Non-pigmented ciliary epithelial cell (primary cell): ENCODE measurements at places on chromosomes 3 and 15.

GRCh38 chr15:91444656-91445055 is 344.6 kb downstream of the SV2B start:
- DNase-seq, result no peak

DNA sequence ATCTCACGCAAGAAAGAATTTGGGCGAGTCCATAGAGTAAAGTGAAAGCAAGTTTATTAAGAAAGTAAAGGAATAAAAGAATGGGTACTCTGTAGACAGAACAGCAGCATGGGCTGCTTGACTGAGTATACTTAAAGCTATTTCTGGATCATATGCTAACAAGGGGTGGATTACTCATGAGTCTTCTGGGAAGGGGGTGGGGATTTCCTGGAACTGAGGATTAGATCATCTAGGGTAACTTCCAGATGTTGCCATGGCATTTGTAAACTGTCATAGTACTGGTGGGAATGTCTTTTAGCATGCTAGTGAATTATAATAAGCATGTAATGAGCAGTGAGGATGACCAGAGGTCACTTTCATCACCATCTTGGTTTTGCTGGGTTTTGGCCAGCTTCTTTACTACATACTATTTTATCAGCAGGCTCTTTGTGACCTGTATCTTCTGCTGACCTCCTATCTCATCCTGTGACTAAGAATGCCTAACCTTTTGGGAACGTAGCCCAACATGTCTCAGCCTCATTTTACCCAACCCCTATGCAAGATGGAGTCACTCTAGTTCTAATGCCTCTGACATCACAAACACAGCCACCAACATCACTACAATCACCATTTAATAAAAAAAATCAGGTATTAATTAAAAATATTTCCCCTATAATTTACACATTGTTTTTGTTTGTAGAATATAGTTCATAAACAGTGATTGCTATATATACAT is 890.7 kb upstream of the EPHA6 start:
- DNase-seq, result peak; percentile 82

GRCh38 chr15:62901909-62902546 is 140.5 kb upstream of the TPM1 start:
- no peak for DNase-seq

DNA sequence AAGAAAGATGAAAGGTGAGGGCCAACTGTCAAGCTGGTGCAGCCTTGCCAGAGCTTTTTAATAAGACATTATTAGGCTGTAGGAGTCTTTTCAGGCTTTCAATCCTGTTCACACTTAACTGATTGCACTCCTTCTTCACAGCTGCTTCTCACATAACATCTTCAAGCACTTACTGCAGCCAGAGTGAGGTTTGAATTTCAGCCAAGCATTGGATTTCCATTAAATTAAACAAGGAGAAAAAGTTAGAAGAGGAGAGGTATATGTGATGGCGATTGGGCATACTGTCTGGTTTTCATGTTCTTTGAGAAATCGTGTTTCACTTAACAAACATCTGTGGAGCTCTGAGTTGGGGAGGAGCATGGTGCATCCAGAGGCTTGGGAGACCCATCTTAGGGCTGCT is 392.8 kb upstream of the LRRC3B start:
- DNase-seq, result no peak

DNA sequence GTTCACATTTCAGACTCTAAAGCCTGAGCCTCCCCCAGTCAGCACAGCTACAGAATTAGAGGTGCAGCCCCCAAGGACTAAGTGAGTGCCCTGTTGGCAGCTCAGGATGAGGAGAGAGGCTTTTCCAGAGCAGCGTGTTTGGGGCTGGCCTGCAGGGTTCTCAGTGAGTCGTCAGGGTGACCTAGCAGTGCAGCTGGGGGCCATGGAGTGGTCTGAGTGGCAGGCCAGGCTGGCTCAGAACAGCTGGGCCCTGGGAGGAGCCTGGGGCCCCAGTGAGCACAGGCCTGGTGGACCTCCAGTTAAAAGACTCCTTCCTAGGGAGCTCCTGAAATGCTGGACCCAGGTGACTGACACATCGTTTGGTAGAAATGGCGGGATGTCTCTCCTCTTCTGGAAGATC is 108.3 kb downstream of the SLC49A4 start:
- DNase-seq, result no peak

DNA sequence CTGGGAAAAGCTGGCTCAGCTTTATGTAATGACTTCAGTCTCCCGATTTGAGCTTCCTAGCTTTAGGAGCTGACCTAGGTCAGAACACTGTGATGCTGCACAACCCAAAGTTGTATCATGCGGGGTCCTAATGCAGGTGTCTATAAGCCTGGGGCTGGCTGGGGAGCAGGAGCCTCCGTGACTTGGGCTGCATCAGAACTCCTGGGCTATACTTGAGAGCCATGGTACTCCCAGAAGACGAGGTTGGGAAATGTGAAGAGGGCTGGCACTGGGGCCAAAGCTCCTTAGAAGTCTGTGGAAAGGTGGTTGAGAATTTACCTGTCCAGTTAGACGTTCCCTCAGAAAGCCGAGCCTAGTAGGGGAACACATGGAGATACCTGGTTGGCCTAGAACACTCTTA is 57.0 kb downstream of the BSN start:
- DNase-seq, result no peak

DNA sequence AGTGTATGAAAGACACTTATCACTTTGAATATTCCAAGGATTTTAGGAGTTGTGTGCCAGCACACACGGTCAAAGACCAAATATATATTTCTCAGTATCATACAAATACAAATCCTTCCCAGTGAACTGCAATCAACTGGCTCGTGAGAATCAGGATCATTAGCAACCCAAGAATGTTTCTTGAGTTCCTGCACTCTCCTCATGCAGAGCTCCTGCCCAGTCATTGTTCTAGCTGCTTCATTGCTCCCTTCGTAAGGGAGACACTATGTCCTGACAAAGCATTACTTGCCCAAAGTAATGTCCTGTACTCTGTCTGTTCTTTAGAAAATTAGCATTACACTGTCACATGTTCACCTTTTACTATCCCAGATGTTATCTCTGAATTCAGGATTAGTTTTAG is 92.0 kb upstream of the SLC4A7 start:
- DNase-seq, result no peak

GRCh38 chr3:45182915-45183871 is 37.0 kb upstream of the CDCP1 start:
- DNase-seq, result no peak

DNA sequence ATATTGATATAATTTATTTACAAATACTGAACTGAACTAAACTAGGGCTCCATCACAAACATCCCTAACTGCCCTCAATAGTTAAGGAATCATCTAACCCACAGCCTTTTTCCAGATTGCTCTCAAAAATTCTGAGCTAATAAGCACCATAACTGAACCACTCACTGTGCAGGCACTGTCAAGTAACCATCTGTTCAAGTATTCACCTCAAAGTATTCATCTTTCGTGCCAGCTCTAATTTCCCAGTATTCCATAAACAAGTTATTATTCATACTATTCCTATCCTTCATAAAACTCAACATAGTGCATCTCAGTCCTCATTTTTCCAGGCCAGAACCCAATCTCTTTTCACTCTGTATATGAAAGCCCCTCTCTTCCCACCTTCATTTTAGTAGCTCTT is 41.1 kb downstream of the THBS1 start:
- no peak for DNase-seq

DNA sequence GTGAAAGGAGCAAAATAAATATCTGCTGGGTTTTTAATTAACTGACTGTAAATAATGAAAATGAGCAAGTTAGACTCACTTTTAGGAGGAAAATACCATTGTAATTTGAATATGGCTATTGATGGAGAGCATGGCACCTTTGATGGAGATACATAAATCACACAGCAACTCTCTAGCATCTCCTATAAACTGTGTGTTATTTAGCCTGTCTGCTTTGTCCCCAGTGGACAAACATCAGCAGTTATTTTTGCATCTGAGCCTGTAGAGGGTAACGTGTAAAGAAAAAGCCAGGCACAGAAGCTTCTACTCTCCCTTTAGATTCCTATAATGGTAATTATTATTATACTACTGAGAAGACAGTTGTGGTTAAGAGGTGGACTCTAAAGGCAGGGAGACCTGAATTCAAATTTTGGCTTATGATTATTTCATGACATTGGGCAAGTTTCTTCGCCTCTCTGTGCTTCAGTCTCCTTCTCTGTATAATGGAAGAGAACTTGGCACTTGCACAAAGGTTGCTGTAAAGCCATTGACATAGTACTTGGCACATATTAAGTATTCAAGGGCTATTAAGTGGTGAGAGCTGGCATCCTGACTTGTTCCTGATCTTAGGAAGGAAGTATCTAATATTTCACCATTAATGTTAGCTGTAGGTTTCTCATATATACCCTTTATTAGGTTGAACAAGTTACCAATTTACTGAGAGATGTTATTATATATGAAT is 289.5 kb upstream of the TRIM42 start:
- no peak for DNase-seq

- no peak for DNase-seq
These were observed 38.0 kb downstream of the RFT1 start for GRCh38 chr3:53092216-53092615.

DNA sequence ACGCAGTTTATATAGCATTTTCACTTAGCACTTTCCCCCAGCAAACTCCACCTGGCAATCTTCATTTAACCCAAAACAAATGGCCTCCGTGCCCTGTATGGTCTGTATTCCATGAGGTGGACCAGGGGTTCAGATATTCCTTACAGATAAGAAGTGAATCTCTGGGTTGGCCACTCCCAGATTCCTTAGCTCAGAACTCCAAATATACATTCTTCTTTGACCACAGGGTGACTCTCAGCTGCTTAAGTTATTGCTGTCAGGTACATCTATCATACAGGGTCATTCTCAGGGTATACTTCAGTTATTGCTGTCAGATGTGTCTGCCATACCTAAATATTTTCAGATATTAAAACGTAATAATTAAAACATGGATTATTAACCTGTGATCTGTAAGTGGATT is 229.8 kb downstream of the TBL1XR1 start:
- DNase-seq, result no peak

DNA sequence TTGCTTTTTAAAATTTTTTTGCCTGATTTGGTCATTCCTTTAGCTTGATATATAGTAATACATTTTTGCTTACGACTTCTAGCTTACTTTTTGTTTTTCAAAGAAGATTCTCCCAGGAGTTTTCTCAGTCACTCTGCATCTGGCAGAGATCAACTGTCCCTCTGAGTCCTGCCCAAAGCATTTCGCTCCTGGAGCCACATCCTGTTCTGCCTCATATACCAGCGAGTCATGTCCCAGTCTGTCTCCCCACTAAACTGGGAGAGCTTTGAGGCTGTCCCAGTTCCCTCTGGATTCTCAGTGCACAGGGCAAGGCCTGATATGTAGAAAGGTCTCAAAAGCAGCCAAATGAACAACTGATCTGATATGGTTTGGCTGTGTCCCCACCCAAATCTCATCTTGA is 326.3 kb downstream of the ARRDC4 start:
- no peak for DNase-seq

- DNase-seq, result peak; percentile 84
These were observed 124.0 kb upstream of the PLXNA1 start for GRCh38 chr3:126858887-126859286.

DNA sequence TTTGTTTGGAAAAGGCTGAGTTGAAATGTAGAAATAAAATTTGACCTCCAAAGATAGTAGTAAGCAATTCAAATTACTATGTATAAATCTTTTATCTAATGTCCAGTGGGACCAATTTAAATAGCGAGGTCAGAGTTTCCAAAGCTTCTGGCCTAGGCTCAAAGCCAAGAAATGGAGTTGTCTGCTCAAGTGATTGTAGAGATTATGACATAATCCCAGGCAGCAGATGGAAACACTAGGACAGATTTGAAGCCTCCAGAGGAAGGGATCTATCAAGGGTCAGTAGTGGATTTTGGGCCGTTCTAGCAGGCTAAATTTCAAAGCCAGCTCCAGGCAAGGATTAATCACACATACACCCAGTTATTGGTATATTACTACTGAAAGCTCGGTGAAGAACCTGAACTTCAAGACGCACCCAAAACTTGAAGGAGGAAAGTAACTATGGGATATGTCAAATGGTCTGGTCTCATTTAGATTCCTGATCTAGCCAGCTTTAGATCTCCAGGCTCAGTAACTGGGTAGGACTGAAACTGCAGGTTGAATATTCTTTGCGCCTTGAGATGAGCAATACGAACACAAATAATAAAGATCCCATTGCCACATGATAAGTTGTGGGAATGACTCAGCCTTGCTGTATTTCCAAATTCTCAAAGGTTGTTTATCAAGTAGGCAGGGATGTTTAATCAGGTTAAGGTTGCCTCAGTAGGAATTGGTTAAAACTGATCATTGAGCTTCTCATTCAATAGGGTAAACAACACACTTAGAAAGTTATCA is 30.9 kb upstream of the ARRDC4 start:
- no peak for DNase-seq

- DNase-seq, result peak; percentile 54
These were observed 68.9 kb downstream of the MINDY2 start for GRCh38 chr15:58840048-58840447.

GRCh38 chr3:82163907-82164520 is 402.6 kb upstream of the GBE1 start:
- peak; percentile 1 for DNase-seq

DNA sequence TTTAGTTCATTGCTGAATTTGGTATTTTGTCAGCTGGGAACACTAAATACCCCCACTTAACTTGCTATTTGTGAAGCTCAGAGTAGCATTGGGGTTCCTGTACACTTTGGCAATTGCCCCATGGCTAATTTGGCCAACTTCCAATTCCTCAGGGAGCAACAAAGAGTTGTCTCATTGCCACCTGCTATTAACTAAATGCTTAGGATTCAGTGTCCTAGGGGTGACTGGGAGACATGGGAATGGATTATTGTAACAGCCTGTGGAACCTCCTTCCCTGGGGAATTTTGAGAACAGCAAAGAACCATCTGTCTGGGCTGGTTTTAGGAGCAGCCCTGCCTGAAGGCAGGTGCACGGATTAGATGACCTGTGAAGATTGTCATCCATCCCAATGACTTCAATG is 437.4 kb upstream of the TPRG1 start:
- no peak for DNase-seq

GRCh38 chr15:101250873-101251829 is 697 bp downstream of the CHSY1 start:
- DNase-seq, result no peak

DNA sequence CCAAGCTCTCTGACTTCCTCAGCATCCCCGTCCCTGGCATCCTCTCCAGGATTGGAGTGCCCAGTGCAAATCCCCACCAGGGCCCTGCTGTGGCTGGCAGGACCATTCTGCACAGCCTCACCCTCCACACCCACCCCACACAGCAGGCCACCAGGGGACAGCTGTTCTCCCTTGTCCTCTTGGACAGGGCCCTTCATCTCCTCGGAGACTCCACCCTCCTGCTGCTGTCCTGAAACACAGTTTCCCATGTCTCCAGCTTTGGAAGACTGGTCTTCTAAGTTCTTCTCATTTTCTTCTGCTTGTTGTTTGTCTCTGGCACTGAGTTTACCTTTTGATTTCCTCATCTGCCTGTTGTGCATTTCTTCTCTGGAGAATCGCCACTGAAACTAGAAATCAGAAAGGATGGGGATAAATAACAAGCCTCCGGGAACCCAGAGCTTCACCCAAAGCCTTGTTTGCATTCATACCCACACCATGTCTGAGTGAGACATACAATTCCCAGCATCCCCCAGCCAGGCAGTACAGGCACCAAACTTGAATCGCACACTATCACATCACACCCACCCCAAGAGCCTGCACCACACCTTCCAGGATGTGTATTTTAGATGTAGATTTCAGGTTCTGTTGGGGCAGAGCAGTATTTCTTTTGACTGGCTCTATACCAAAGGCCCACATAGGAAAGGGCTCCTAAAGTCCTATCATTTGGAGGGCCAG is 52.0 kb downstream of the OXNAD1 start:
- no peak for DNase-seq
